ENCODE measurements at places on chromosomes 2 and 18.

DNA sequence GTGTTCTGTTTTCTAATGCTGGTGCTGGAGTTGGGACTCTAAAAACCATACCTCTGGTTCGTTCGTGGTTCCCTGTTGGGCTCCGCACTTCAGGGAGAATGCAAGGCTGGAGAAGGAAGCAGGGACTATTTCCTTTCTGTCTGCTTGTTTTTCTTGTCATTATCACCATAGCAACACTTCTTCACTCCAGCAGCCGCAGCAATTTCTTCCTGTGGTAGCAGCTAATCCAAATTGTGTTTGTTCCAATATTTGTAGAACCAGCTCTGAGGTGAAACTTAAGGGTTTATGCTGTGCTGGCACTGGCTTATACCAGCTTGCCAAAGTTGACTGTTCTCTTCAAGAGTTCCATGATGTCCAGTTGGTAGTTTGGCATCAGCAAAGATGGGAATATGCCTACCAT, 301.4 kb upstream of the SYT4 start:
- no peak for DNase-seq

GRCh38 chr2:72291059-72291458, 143.4 kb upstream of the CYP26B1 start:
- DNase-seq: no peak

GRCh38 chr2:74415762-74416395, 5.5 kb downstream of the C2orf81 start:
- DNase-seq: no peak

- no peak for DNase-seq
Measured at GRCh38 chr2:32485399-32485798, 128.6 kb downstream of the BIRC6 start.

GRCh38 chr2:74178211-74179062, at the start of gene MOB1A:
Gene MOB1A, minus strand, starts transcription at chr2:74178879. Its CDS starts 205 bp downstream, at chr2:74178674.
- peak; percentile 96 for DNase-seq

GRCh38 chr2:55809875-55810621, 113.5 kb downstream of the EFEMP1 start:
- DNase-seq: no peak

GRCh38 chr2:26316041-26316440, 29.9 kb upstream of the SELENOI start:
- DNase-seq: no peak

DNA sequence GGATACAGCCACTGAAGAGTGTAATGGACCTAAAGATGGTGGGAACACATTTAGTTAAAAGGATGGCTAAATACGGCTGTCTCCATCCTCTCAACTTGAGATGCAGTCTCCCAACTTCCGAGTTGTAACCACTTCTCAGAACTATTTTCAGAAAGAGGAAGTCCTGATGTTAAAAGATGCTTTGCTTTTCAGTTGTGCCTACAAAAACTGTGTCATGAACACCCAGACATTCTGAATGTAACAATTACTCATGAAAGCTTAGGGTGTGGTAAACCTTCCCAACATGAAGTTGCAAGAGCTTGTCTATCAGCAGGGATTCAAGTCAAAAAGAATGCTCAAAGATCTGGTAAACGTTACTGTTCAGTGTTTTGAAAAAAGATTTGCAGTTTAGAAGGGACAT, 147.9 kb downstream of the DOCK10 start:
- no peak for DNase-seq

DNA sequence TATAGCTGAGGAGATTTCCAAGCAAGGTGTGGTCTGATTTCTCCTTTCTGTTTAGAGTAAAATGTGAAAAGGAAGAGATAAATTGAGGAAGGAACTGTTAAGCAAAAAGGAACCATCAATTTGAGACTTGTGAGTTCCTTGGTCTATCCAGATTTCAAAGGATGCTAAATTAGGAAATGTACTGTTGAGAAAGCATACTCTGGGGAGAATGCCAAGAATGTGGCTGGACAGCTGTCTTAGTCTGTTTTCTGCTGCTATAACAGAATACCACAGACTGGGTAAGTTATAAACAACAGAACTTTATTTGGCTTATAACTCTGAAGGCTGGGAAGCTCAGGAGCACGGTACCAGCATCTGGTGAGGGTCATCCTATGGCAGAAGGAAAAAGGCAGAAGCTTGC, 1097.2 kb downstream of the TDRD15 start:
- no peak for DNase-seq

- no peak for DNase-seq
Measured at GRCh38 chr2:20008703-20009102, 3.8 kb downstream of the MATN3 start.

- no peak for DNase-seq
Measured at GRCh38 chr2:212441141-212441540, 97.5 kb downstream of the ERBB4 start.
